ENCODE measurements at places on chromosomes 2 and 18.

DNA sequence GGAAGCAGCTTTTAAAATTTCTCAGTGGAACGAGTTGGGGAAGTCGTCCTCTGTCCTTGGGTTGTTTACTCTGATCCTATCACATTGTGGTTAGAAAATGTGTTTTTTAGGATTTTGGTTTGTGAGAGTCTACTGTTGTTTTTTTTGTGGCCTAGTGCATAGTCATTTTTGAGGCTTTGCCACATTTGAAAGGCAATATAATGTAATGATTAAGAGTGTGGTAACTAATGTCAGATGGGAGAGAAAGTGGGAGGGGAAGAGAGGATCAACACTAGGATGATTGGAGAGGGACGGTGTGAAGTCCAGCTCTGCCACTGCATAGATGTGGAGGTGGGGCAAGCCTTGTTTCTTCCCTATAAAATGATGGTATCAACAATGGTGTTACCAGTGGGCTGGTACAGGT lies 8.5 kb downstream of the SP140L start:
- DNase-seq, result no peak

- no peak for DNase-seq
Observed at GRCh38 chr2:126315828-126316227, 340.1 kb upstream of the GYPC start.

- DNase-seq, result no peak
Observed at GRCh38 chr2:162369551-162369950, 25.6 kb downstream of the GCA start.

- no peak for DNase-seq
Observed at GRCh38 chr2:127626175-127626574, 19.8 kb upstream of the GPR17 start.

DNA sequence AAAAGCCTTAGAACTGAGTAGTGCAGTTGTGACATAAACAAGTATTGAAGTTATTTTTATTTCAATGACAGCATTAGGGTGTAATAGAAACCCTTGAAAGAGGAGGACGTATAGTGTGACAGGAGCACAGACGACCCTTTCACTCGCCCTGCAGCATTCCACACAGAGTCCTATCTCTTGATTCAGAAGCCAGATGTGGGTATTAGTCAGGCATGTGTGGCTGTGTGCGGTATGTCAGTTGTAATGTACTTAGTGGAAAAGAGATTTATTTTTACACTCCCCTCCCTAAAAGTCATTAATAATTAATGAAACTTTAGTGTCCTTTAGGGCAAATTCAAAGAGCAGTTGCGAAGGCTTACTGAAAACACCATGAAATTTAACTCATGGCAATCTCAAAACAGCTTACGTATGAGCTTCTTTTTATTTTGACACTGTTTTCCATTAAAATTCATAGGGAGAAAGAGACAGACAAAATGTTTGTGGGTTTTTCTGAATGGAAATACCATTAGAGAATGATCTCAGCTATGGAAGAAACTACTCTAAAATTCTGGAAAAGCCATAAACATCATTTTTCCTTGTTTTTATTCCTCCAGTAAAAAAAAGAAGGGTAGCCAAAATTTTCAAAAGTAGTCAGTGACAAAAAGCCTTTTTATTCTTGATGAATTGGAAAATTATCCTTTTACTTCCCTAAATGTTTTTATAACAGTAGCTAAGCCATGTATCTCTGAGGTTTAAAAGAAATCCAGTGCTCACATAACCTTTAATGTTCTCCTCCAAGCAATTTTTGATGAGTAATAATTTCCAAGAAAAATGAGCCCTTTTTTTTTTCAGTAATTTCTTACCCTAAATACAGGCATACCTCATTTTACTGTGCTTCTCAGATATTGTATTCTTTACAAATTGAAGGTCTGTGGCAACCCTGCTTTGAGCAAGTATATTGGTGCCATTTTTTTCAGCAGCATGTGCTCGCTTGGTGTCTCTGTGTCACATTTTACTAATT lies 84.0 kb upstream of the DSEL start:
- DNase-seq, result peak; percentile 2

DNA sequence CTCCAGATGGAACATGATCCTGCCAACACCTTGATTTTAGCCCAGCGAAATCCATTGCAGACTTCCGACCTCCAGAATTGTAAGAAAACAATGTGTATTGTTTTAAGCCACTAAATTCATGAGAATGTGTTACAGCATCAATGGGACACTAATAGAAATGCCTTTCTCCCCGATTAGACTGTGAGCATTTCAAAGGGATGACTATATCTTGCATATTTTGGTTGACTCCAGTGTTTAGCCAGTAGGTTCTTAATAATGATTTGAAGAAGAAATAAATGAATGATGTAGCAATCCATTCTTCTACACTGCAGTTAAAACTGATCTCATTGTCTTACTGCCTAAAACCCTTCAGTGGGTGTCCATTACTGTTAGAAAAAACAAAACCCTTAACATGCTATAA lies 67.4 kb upstream of the ACVR1C start:
- no peak for DNase-seq

GRCh38 chr2:66576561-66577320 lies 141.8 kb downstream of the MEIS1 start:
- DNase-seq, result no peak

GRCh38 chr2:26359886-26360473 lies 13.4 kb upstream of the ADGRF3 start:
- DNase-seq, result no peak

DNA sequence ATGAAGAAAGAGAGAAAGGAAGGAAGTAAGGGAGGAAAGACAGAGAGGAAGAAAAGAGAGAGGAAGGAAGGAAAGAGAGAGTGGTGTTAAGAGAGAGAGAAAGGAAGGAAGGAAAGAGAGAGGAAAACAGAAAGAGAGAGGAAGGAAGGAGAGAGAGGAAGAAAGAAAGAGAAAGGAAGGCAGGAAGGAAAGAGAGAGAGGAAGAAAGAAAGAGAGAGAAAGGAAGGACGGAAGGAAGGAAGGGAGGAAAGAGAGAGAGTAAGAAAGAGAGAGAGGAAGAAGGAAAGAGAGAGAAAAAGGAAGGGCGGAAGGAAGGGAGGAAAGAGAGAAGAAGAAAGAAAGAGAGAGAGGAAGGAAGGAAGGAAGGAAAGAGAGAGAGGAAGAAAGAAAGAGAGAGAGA lies 127.4 kb downstream of the GALNT3 start:
- no peak for DNase-seq

GRCh38 chr2:106137731-106138521 lies 56.2 kb downstream of the UXS1 start:
- no peak for DNase-seq

DNA sequence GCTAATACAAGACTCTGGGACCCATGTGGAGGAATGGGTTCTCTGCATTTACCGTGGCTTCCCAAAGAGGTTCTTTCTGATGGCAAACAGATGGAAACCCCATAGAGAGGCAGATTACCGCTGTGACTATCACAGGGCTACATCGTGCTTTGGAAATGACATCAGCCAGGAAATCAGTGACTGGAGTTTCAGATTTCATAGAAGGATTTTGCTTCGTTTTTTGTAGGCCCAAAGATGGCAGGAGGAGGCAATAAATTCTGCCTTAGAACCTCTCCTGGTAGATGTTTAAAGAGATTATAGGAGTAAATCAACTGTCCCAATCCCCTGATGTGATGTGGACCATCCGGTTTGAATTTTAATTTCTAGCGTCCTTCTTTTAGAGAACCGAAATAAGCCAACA lies 214.1 kb downstream of the AGPS start:
- DNase-seq, result no peak

GRCh38 chr2:69311024-69311416 lies 76.0 kb downstream of the GFPT1 start:
- no peak for DNase-seq

Data from nephron progenitor cell (in vitro differentiated cells).